CD4-positive, alpha-beta T cell treated with Interleukin-4 for 4 hours (primary cell): ENCODE measurements at places on chromosomes 5 and 9.
A peak's percentile ranks its signal among the peaks of the same experiment; 100 is the strongest.

GRCh38 chr9:87063871-87064270, 116.6 kb upstream of the GAS1 start:
- DNase-seq: no peak

DNA sequence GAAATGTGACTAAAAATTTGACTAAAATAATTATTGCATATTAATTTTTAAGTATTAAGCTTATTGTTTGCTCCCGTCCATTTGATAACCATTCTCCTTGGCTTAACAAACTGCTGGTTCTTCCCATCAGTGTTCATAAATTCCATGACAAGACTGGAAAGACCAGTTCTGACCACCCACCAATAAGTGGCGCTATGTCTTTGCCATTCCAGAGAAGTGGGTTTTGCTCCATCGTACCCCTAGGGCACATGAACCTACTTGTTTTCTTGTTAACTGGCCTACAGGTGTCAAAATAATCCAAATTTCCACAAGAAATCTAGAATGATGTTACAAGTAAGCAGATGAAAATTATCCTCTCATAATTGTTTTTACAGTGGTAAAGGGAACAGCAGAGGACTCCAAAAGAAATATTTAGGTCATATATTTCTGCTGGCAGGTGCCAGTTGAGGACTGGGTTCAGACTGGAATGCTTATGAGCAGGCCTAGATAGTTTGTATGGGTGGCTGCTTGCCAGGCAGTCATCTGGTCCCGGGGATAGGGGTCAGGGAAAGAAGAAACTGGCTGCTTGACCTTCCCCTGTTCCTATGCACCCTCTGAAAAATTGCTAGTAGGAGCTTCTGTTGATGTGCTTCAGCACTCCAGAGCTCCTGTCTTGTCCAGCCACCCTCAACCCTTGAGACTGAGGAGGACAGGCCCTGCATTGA, 283.1 kb upstream of the ADAMTSL1 start:
- no peak for DNase-seq

GRCh38 chr5:161030229-161030628, 178.2 kb upstream of the ATP10B start:
- no peak for DNase-seq

GRCh38 chr5:75108515-75108914, 56.2 kb upstream of the GCNT4 start:
- no peak for DNase-seq

GRCh38 chr5:134509308-134510040, 16.0 kb upstream of the JADE2 start:
- no peak for DNase-seq

- DNase-seq: no peak
These were observed 100.3 kb upstream of the SPOCK1 start for GRCh38 chr5:137599457-137599856.

- no peak for DNase-seq
These were observed 1114.7 kb downstream of the PTPRD start for GRCh38 chr9:9498128-9498527.

- no peak for DNase-seq
These were observed 1072.4 kb upstream of the CDH6 start for GRCh38 chr5:30121043-30121442.

- DNase-seq: no peak
These were observed 28.3 kb downstream of the IARS1 start for GRCh38 chr9:92265154-92265553.

DNA sequence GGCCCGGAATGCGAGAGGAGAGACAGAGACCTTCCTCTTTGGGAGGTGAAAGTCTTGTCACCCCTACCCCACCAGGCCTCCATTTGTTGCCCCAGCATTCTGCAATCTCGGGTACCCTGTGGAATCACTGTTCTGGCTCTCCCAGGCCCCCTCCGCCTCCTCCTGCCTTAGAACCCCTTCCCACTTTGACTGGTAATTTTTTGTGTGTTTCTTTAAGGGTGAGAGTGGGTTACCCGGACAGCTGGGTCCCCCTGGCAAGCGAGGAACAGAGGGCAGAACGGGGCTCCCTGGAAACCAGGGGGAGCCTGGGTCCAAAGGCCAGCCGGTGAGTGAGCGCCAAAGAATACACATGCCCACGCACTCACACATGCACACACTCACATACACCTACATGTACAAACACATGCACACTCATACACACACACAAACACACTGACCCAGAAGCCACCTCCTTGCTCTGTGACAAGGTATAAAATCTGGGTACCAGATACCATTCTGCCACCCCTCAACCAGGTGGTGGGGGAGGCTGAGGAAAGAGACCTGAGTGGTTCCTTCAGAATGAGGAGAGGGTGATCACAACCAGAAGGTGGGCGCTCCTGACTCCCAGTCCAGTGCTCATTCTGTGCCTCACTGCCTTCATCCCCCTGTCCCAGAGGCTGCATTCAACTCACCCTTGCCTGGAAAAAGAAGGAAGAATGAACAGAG, 30.9 kb upstream of the ORM1 start:
- no peak for DNase-seq

DNA sequence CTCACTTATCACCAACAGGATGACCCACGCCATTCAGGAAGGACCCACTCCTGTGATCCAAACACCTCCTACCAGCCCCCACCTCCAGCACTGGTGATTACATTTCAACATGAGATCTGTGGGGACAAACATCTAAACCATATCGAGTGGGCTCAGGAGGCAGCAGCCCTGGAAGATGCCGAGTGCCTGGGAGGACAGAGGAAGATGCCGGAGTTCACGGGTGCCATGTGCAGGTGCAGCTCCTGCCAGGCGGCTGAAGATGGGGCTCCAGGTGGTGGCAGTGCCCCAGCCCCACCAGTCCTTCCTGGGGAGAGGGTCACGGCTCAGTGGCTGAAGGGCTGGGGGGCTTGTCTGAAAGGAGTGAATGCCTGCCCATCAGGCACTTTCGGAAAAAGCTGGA, 6.1 kb upstream of the CEP72 start:
- DNase-seq: no peak

GRCh38 chr9:37390759-37391158, 31.7 kb upstream of the GRHPR start:
- DNase-seq: peak; percentile 5
